HFFc6 (cell line): ENCODE measurements at places on chromosomes 4 and X.

DNA sequence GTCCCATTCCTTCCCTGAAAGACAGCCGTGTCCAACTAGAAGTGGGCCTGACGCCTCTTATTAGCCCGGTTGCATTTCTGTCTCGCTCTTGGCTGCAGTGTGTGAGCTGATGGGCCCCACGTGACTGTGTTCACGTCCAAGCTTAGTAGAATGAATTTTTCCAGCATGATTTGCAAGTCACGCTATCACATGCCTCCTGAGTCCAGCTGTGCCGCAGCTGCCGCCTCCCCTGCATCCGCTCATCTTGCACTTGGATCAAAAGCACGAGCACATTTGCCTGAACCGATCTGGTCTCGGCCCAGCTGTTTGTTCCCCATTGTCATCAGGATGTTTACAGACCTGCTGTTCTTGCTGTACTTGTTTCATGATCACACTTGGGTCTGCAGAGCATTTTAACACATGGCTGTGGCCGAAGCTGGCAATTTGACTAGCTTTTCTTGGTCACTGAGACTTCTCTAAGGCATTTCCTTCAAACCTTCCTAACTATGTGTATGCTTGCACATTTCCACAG lies 126.5 kb downstream of the KIT start:
- H3K36me3 ChIP-seq = no peaks in the 10 kb centered on the region
- H3K4me3 ChIP-seq = peak overlapping the region; percentile 11; the same call in 1 of the 2 replicates
- H3K4me1 ChIP-seq = peaks cover 13% of the 10 kb centered on the region
- peaks cover 2% of the 10 kb centered on the region; the same call in 1 of the 2 replicates for H3K27me3 ChIP-seq
- H3K27ac ChIP-seq = no peak overlapping the region; the same call in 1 of the 2 replicates

- H3K36me3 ChIP-seq = no peaks in the 10 kb centered on the region
- peaks cover 39% of the 10 kb centered on the region for H3K4me1 ChIP-seq
- H3K27ac ChIP-seq = no peak overlapping the region
- H3K27me3 ChIP-seq = peaks cover 5% of the 10 kb centered on the region
- no peak for DNase-seq
Measured at GRCh38 chr4:1204828-1205585, 32.6 kb upstream of the SPON2 start.

GRCh38 chr4:124173912-124174311 lies 538.6 kb downstream of the ANKRD50 start:
- DNase-seq = no peak
- H3K4me3 ChIP-seq = no peak overlapping the region
- H3K4me1 ChIP-seq = peaks cover 18% of the 10 kb centered on the region
- H3K27me3 ChIP-seq = peaks cover 6% of the 10 kb centered on the region

DNA sequence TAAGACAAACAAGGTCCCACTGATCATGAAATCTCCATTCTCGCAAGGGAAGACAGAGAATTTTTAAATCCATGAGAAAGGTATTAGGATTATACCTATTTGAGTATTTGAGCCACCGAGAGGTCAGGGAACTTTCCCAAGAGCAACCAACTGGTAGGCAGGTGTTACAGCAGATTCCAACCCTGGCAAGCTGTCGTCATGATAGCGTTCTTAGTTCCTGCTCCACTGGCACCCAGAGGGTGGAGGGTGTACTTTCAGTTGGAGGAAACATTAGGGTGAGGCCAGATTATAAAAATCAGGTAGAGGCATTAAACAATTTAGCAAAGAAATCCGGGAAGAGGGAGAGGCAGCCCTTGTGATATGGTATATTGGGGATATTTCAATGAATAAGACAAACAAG lies 23.3 kb downstream of the COQ2 start:
- no peak overlapping the region for H3K27ac ChIP-seq
- no peak overlapping the region for H3K4me3 ChIP-seq
- H3K27me3 ChIP-seq = no peaks in the 10 kb centered on the region
- DNase-seq = no peak
- H3K36me3 ChIP-seq = peaks cover 34% of the 10 kb centered on the region

- H3K27me3 ChIP-seq = no peaks in the 10 kb centered on the region; the same call in none of the 2 replicates
- peaks cover 50% of the 10 kb centered on the region for H3K4me1 ChIP-seq
- H3K36me3 ChIP-seq = peaks cover 56% of the 10 kb centered on the region
- no peak for DNase-seq
- peak overlapping the region; percentile 14; the same call in 1 of the 2 replicates for H3K27ac ChIP-seq
Measured at GRCh38 chr4:6703786-6704185, 5.9 kb downstream of the MRFAP1L1 start.

GRCh38 chr4:15907430-15907829 lies 31.1 kb downstream of the FGFBP1 start:
- H3K27ac ChIP-seq = no peak overlapping the region
- DNase-seq = no peak
- H3K4me1 ChIP-seq = peaks cover 7% of the 10 kb centered on the region
- no peak overlapping the region for H3K4me3 ChIP-seq
- peaks cover 10% of the 10 kb centered on the region for H3K36me3 ChIP-seq

GRCh38 chrX:40088803-40089540 lies 8.8 kb downstream of the BCOR start:
- peaks cover 76% of the 10 kb centered on the region for H3K4me1 ChIP-seq
- no peaks in the 10 kb centered on the region for H3K36me3 ChIP-seq
- H3K27ac ChIP-seq = no peak overlapping the region
- H3K4me3 ChIP-seq = no peak overlapping the region
